Stimulated activated CD4-positive, alpha-beta T cell treated with anti-CD3 and anti-CD28 coated beads, Interleukin-4, amount 100 ng/mL, for 48 hours (primary cell): ENCODE measurements at places on chromosomes 13 and 19.

DNA sequence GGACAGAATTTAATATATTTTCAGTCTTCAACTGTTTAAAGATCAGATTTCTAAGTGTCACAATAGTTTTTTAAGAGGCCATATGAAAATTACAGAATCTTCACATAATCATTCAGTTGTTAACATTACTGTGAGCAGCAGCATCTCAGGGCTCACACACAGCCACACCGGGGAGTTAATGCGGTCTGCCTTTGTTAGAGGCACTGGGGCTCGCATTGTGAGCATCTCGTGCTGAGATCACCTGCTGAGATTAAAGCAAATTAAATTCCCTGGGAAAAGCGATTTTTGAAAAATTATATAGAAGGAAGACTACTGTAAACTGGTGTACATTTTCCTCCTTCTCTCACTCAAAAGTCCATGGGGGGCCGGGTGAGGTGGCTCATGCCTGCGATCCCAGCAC lies 16.6 kb downstream of the GPR12 start:
- DNase-seq, result no peak

GRCh38 chr19:912181-913079 lies 589 bp downstream of the R3HDM4 start:
- DNase-seq, result no peak

DNA sequence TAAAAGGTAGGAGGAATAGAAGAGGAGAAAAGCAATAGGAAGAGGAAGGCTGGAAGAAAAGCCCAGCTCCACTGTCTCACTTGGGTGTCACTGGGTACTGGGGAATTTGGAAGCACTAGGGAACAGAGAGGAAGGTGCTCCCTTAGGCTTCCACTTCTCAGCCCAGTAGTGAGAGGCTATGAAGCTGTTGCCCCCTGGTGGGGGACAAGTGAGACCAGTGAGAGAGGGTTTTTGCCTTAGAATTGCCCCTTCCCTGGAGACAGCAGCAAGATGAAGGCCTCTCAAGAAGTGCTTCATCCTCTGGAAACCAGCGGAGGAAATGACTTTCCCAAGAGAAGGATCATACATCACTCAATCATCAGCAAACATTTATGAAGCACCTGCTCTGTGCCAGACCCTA lies 4.7 kb upstream of the ZNF606 start:
- DNase-seq, result no peak

- DNase-seq, result no peak
These were observed 102.2 kb upstream of the MBNL2 start for GRCh38 chr13:97119943-97120342.

GRCh38 chr13:100547791-100548201 lies 40.8 kb downstream of the GGACT start:
- no peak for DNase-seq

DNA sequence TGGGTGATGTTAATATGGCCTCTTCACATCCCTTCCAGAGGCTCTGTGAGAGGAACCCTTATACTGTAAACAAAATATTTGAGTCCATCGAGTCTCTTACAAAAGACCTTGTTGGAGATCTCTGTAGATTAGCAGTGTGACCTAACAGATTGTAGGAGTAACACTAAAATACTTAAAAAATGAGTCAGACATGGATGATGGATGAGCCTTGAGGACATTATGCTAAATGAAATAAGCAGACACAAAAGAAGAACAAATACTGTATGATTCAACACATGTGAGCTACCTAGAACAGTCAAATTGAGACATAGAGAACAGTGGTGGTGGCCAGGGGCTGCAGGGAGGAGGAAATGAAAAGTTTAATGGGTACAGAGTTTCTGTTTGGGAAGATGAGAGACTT lies 152.2 kb upstream of the UBL3 start:
- DNase-seq, result no peak

DNA sequence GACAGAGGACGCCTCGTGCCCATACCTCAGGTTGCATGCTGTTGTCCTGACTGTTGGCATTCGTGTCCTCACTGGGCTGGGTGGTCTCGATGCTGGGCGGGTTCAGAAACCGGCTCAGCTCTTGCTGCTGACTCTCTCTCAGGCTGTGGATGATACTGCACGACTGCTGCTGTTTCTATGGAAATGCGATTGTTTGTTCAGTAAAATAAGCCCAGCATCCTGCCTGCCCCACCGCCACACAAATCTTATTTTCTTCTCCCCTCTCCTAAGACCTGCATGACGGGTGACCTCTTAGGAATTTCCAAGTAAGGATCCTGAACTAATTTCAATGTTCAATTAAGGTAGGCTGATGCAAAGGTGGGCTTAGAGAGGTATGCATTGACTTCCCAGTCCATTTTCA lies 356.5 kb downstream of the NALCN start:
- DNase-seq, result no peak

DNA sequence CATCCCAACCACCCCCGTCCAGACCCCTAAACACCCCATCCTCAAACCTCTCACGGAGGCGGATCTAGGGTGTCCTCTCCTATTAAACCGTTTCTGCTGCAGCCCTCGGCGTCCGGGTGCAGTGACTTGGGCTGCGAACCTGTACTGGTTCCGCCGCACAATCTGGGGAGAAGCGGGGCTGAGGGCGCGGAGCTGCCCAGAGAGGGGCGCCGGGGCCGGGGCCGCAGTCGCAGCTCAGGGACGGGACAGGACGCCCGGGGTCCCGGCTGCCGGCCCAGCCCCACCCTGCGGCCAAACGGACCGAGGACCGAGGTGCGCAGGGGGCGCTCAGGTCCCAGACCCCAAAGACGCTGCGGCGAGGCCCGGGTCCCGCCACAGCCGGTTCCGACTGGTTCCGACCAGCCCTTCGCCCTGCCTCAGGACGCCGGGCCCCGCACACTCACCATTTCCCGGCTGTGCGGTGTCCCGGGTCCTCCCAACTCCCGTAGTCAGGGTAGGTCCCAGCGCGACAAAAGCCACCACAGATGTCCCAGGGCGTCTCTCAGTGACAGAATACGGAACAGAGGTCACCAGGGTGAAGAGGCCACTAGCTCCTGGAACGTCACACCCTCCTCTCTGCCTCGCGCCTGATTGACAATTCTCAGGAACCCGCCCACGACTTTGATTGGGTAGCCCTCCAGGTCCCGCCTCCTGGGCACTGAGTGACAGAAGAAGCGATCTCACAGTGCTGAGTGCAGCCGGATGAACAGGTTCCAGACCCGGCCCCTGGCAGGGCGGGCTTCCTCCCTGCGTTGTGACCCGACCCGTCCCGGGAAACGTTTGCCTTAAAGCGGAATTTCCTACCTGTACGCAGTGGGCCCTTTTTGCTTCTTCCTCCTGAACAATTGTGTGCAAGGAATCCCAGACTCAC lies at the start of gene ZNF44:
Gene ZNF44, minus strand, starts transcription at position 635 of the 910 bp plus-strand sequence. Its CDS starts 189 bp downstream, at position 446.
- DNase-seq, result peak; percentile 95

- no peak for DNase-seq
These were observed 39.3 kb downstream of the ABCC4 start for GRCh38 chr13:95261956-95262355.

- peak; percentile 86 for DNase-seq
These were observed 2.0 kb downstream of the COQ8B start for GRCh38 chr19:40714441-40715299.
